ENCODE measurements at places on chromosomes 12 and 14.

DNA sequence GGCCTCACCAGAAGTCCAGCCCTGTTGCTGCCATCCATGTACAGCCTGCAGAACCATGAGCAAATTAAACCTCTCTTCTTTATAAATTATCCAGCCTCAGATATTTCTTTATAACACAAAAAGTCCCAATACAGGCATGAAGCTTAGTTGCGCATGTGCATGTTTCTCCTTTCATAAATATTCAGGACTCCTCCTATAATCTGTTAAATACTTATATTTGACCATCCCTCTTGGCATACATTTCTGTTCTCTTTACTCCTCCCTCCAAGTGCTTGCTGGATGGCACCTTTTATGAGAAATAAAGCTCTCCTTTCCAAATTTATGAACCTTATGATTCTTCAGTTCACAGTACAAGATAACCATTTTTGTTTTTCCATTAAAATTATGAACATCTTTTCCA, 20.5 kb downstream of the DAAM1 start:
- no peaks in the 10 kb centered on the region for H3K4me1 ChIP-seq
- no peak for DNase-seq
- H3K27ac ChIP-seq = no peak overlapping the region
- H3K4me3 ChIP-seq = no peak overlapping the region
- H3K36me3 ChIP-seq = no peaks in the 10 kb centered on the region

DNA sequence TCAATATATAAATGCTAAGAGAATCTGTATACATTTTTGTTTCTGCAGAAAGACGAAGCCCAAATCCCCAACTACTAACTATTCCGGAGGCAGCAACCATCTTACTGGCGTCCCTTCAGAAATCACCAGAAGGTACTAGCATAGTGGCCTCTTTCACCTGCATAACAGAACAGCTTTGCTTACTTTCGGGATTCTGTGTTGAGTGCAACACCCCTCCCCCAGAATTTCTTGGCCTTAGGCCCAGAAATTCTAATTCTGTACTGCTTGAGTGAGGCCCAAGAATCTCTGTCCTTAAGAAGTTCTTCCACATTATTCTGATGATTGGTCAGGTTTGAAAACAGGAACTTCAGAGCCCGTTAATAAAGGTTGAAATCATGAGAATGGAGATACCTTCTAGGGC, 2.9 kb downstream of the SPX start:
- H3K4me1 ChIP-seq = no peaks in the 10 kb centered on the region
- no peak for DNase-seq
- H3K36me3 ChIP-seq = peaks cover 5% of the 10 kb centered on the region
- H3K4me3 ChIP-seq = no peak overlapping the region
- no peak overlapping the region for H3K27ac ChIP-seq

GRCh38 chr14:58736606-58737005, 98.8 kb downstream of the DACT1 start:
- peaks cover 21% of the 10 kb centered on the region for H3K27me3 ChIP-seq
- H3K4me1 ChIP-seq = peaks cover 2% of the 10 kb centered on the region
- H3K36me3 ChIP-seq = no peaks in the 10 kb centered on the region
- DNase-seq = no peak

DNA sequence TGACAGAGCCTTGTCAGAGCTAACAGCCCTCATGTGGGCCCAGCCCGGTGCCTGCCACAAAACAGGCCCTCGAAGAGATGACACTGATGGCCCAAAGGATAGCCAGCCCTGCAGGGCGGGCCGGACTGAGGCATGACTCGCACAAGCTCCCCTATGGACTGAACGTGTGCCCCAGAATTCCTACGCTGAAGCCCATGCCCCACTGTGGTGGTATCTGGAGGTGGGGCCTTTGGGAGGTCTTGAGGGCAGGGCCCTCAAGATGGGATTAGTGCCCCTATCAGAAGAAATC, 38.6 kb downstream of the CHGA start:
- no peak for DNase-seq
- no peaks in the 10 kb centered on the region for H3K36me3 ChIP-seq
- H3K4me3 ChIP-seq = no peak overlapping the region
- no peak overlapping the region for H3K27ac ChIP-seq

DNA sequence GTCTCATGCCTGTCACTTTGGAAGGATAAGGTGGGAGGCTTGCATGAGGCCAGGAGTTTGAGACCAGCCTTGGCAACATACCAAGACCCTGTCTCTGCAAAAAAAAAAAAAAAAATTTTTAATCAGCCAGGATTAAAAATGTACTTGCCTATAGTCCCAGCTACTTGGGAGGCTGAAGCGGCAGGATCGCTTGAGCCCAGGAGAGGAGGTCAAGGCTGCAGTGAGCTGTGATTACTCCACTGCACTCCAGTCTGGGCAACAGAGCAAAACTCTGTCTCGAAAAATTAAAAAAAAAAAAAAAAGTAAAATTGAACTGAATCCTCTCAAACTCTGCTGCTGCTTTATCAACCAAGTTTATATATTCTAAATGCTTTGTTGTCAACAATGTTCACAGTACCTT, 128.1 kb upstream of the AEBP2 start:
- H3K4me3 ChIP-seq = no peak overlapping the region
- no peaks in the 10 kb centered on the region for H3K27me3 ChIP-seq
- no peak for DNase-seq
- no peaks in the 10 kb centered on the region for H3K4me1 ChIP-seq
- H3K27ac ChIP-seq = no peak overlapping the region

DNA sequence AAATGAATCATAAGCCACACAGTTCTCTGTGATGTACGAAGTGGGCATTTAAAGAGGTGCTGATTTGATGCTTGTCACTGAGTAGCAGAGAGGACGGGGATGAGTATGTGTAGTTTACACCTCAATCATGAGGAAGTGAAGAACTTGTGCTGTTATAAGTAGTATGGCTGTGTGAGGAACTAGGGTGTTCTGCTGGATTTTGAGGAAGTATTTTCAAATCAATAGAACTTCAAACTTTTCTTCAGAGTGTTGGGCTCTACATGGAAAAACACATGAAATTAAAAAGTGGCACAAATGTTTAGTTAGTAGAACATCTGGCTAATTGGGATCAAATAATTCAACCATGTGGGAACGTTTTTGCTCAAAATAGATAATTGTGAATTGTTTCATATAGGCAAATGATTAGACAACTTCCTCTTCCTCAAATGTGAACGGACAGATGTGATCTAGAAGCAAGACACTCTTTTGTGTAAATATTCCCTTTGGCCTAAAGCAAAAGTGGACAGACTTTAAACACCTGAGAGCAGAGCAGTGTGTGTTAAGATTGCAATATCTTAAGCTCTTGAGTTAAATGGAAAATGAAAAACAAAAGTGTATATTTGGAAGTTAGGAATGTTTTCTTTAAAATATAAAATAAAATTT, 168.5 kb downstream of the NAV3 start:
- H3K27ac ChIP-seq = no peak overlapping the region
- H3K36me3 ChIP-seq = no peaks in the 10 kb centered on the region

DNA sequence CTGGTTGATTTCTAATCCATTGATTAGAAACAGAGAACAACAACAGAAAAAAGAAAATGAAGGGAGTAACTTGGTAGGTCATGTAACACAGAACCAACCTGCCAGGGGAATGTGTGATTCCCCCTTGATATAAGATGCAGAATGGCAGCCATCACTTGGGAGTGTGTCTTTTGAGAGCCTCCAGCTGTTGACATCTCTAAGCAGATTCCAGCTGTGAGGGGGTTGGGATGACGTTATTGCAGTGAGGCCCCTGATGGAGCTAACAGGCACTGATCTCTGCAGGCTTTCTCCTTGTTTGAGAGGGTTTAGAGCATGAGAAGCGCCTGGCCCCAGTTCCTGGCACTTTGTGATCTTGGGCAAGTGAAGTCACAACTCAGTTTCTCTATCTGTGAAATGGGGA, 124.9 kb downstream of the PELI2 start:
- no peaks in the 10 kb centered on the region for H3K27me3 ChIP-seq
- no peaks in the 10 kb centered on the region for H3K36me3 ChIP-seq
- no peak for DNase-seq
- no peaks in the 10 kb centered on the region for H3K4me1 ChIP-seq
- no peak overlapping the region for H3K4me3 ChIP-seq
- no peak overlapping the region for H3K27ac ChIP-seq

- no peak overlapping the region for H3K4me3 ChIP-seq
- H3K27ac ChIP-seq = no peak overlapping the region
- H3K4me1 ChIP-seq = peaks cover 16% of the 10 kb centered on the region
- no peak for DNase-seq
- no peaks in the 10 kb centered on the region for H3K36me3 ChIP-seq
- no peaks in the 10 kb centered on the region for H3K27me3 ChIP-seq
Observed at GRCh38 chr12:58453306-58453705, 467.0 kb downstream of the LRIG3 start.

DNA sequence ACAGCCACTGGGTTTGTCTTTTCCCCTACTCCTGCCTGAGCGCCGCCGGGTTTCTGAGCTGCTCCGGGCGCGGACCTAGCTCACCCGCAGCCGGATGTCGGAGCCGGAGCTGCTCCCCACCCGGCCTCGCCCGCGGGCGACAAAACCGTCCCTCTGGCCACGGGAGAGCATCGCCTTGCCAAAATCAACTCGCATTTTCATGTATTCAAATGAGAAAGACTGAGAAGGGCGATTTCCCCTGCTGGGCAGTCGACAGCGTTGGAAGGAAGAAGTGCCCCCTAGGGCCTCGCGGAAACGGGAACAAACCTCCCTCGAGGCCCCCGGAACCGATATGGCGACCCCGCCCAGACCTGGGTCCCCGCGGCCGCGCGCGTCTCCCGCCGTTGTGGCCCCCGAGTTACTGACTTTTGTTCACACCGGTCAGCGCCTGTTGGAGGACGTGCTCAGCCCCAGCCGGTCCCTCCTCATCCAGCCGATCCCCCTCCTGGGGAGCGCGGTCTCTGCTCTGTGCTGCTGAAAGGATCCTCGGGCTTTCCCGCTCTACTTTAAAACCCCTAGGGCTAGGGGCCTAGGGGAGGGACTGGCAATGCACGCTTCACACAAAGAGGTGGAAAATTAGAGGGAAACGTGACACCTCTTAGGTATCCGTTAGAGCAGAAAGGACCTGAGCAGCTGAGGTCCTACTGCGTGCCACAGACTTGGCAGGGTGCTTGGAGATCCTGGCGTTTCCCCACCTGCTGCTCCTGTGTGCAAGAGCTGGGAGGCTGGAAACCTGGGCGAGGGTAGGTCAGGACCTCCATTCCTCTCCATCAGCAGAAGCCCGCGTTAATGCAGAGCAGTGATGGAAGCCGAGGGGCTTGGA, 4.3 kb downstream of the TTC6 start:
- peaks cover 25% of the 10 kb centered on the region for H3K4me1 ChIP-seq
- H3K27me3 ChIP-seq = no peaks in the 10 kb centered on the region
- peak; percentile 46 for DNase-seq
- peaks cover 45% of the 10 kb centered on the region for H3K36me3 ChIP-seq

- H3K27me3 ChIP-seq = no peaks in the 10 kb centered on the region
- H3K36me3 ChIP-seq = no peaks in the 10 kb centered on the region
- no peak overlapping the region for H3K27ac ChIP-seq
- DNase-seq = no peak
- no peak overlapping the region for H3K4me3 ChIP-seq
Observed at GRCh38 chr14:101083564-101084435, 180.3 kb upstream of the RTL1 start.

DNA sequence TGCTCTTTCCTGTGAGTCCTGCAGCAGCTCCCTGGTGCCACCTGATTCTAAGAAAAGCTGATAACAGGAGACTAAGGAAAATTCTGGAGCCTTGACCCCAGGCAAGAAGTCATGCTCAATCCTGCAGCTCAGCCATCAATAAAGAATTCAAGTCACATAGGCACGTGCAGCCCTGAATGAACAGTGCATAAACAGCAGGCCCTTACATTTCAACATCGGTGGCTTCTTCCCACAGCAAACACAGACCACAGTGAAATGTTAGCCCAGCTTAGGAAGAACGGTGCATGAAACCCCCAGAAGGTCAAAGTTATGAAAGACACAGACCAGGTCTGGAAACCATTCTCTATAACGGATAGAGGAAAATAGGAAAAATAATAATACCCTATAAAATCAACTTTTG, 10.5 kb downstream of the CINP start:
- no peak for DNase-seq
- H3K36me3 ChIP-seq = peaks cover 39% of the 10 kb centered on the region
- H3K27ac ChIP-seq = no peak overlapping the region
- H3K4me1 ChIP-seq = no peaks in the 10 kb centered on the region
- H3K4me3 ChIP-seq = no peak overlapping the region
- H3K27me3 ChIP-seq = no peaks in the 10 kb centered on the region

GRCh38 chr12:24083838-24084237, 134.4 kb upstream of the SOX5 start:
- H3K36me3 ChIP-seq = no peaks in the 10 kb centered on the region
- H3K27me3 ChIP-seq = no peaks in the 10 kb centered on the region
- DNase-seq = no peak
- no peak overlapping the region for H3K4me3 ChIP-seq
- no peaks in the 10 kb centered on the region for H3K4me1 ChIP-seq

- H3K27ac ChIP-seq = no peak overlapping the region
- H3K4me3 ChIP-seq = no peak overlapping the region
- peaks cover 9% of the 10 kb centered on the region for H3K4me1 ChIP-seq
Observed at GRCh38 chr12:91896286-91897024, 249.2 kb downstream of the BTG1 start.

DNA sequence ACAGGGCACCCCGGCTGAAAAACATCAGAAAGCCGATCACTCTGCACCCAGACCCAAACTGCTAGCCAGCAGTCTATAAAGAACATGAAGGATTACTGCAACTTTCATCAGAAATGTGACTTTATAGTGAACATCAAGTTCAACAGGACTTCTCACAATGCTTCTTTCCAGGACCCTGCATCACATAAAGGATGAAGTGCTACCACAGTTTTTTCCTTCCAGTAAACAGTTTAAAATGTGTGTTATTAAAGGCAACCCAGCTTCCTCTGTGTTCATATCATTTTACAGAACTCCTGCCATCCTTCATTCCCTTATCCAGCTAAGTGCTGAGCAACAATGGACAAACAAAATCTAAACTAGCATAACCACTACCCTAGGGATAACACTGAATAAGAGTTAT, 280.3 kb upstream of the DIO2 start:
- H3K36me3 ChIP-seq = no peaks in the 10 kb centered on the region
- no peaks in the 10 kb centered on the region for H3K27me3 ChIP-seq
- no peaks in the 10 kb centered on the region for H3K4me1 ChIP-seq
- H3K27ac ChIP-seq = no peak overlapping the region
- no peak overlapping the region for H3K4me3 ChIP-seq

DNA sequence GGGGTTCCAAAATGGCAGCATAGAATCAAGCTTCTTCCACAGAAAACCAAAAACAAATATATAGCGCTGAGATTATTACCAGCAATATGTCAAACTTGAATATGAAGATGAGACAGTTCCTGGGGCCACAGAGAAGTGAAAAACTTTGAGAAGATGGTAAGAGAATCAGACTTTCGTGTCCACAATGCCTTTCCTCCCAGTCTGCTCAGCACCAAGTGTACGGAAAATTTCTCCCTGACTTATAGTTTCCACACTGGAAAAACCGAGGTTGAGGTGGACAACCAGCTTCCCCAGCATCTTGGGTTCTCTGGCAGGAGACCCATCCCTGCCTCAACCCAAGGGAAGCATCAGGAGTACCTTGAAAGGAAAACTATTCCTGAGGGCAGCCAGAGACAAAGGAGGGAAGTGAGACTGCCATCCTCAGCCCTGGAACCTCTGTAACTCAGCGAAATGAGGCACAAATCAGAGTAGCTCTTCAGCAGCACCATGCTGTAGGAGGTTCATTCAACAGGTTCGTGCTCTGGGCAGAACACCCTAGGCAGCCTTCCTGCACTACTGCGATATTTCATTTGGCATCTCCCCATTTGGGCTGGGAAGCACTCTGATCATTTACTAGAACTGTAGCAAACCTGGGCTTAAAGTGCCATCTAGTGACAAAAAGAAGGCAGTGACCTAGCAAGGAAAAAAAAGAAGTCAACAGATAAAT, 52.4 kb upstream of the CAPRIN2 start:
- H3K27ac ChIP-seq = peak overlapping the region; percentile 43
- H3K36me3 ChIP-seq = peaks cover 2% of the 10 kb centered on the region
- peaks cover 11% of the 10 kb centered on the region for H3K4me1 ChIP-seq
- DNase-seq = peak; percentile 42
